Right renal cortex interstitium (tissue), 3 donors: ENCODE measurements at places on chromosomes 6 and 20. TPM values are rescaled to one million over a fixed set of nuclear protein-coding genes. Genes with fewer than 3 reads are reported as not detected.
A peak's percentile ranks its signal among the peaks of the same experiment; 100 is the strongest.

FAM209B gene
- polyA plus RNA-seq: not detected

ENPP1 gene
- 20.2 TPM for polyA plus RNA-seq

- no peak for DNase-seq
These were observed 128.6 kb upstream of the FAM83B start for GRCh38 chr6:54717849-54718455.

- no peak for DNase-seq
These were observed 28.3 kb downstream of the DUSP22 start for GRCh38 chr6:320351-321157.

GRCh38 chr6:129251669-129252376 is 368.9 kb downstream of the LAMA2 start:
- DNase-seq: peak; percentile 46

DNA sequence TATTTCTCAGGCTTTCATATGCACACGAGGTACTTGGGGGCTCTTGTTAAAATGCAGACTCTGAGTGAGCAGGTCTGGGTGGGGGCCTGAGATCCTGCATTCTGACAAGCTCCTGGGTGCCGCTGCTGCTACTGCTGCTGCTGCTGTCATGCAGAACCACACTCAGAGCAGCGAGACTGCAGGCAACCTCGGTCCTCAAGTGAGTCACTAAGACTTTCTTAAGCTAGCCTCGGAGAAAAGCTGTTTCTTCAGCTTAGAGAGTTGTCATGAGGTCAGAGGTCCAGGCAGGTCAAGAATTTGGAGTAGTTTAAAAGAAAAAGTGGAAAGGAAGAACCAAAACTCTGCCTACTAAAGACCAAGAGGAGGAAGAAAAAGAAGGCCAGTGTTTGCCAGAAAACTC is 92.9 kb downstream of the SPTLC3 start:
- DNase-seq: no peak

GRCh38 chr20:50982363-50982762 is 23.7 kb downstream of the MOCS3 start:
- no peak for DNase-seq

DNA sequence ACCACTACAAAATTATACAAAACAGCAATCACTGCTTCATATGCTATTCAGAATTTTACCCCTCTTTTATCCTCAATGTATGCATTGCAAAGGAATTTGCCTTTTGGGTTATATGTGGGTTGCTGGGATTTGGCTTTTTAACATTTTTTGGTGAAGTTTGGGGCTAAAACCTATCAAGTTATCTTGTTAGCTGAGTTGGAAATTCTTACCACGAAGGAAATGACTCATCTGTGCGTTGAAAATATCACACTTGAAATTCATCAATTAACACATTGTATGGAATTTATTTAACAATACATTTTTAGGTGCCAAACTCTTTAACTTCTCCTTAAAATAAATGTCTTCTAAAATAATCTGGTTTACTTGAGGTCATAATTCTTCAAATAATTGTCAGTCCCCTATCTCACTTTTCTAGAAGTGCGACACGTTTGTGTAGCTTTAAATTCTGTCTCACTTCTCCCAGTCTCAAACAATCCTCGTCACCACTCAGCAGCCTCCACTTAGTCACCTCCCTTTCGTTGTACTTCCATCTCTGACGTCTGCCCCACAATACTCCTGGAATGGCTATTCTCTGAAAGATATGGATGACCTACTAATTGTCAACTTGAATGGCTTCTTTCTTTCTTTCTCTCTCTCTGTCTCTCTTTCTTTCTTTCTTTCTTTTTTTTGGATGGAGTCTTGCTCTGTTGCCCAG is 88.5 kb downstream of the PHACTR1 start:
- no peak for DNase-seq

GRCh38 chr20:62618611-62619529 is 23.4 kb upstream of the SLCO4A1 start:
- no peak for DNase-seq

DNA sequence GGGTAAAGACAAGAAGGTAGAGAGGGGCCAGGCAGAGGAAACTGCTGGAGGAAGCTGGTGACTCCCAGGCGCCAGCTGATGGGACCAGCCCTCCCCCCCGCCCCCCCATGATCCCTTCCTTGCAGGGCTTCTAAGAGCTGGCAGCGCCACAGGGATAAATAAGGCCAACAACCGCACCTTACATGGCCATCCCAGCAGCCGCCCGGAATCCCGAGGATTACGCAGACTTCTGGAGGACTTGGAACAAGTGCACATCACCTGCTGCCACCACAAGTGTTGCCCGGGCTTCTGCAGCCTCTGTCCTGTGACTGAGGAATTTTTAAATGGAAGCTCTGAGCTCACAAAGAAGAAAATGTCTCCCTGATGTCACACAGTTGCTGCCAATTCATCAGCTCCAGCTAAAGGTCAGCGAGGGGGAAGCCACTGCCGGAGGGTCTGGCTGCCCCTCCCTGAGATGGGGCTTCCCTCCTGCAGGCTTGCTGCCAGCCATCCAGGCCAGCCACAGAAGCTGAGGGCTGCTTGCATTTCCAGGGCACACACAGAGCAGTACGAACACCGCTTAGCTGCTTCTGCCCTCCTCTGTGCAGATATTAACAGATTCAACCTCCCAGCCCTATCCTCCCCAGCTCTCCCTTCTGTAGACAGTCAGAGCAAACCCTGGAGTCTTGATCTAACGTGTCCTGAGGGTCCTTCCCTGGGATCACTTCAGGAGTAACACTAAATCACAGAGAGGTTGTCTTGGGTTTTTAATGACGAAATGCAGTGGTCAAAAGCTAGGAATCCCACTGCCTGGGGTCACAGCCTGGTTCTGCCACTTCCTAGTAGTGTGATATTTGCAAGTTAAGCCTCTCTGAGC is 38.6 kb upstream of the PIM1 start:
- DNase-seq: no peak
